ENCODE measurements at places on chromosomes 16 and 17.

- no peak for DNase-seq
These were observed 30.1 kb upstream of the MTSS2 start for GRCh38 chr16:70715860-70716357.

- DNase-seq: no peak
These were observed 152.4 kb downstream of the ABCC12 start for GRCh38 chr16:48003206-48003907.

DNA sequence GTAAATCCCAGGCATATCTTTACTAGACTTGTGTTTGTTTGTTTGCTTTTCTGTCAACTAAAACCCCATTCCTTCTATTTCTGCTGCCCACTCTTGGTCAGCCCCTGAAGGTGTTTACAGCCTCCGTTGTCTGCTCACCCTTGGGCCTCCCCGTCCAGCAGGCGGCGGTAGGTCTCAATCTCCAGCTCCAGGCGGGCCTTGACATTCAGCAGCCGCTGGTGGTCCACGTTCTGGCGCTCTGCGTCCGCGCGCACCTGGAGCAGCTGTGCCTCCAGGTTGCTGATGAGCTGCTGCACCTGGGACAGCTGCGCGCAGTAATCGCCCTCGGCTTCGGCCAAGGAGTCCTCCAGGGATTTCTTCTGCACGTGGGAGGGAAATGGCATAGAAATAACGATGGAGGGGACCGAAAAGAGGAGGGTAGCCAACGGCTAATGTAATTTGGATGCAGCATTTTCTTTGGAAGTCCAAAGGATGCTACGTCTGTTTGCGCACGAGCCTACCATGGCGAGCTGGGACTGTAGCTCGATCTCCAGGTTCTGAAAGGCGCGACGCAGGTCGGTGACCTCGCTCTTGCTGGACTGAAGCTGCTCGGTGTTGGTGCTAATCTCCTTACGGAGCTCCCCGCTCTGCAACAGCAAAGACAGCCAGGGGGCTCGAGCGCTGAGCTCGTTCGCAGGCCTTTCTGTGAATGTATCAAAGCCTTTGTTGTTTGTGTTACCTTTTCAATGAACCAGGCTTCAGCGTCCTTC lies 3.9 kb downstream of the KRT12 start:
- no peak for DNase-seq

DNA sequence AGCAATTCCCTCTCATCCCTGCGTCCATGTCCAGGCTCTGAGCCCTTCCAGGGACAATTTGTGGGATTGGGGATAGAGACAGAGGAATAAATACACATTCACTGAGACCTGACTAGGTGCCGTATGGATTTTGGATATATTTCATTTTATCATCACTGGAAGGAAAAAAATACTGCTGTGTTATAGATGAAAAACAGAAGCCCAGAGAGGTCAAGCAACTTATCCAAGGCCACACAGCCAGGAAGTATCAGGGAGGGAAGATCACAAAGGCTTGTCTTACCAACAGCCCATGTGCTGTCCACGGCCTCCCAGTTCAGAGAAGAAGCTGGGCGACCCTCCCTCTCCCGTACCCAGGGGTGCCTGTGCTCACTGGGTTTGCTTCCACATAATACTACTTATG lies 6.1 kb upstream of the HAP1 start:
- no peak for DNase-seq

GRCh38 chr17:58136669-58137279 lies 11.4 kb upstream of the OR4D1 start:
- no peak for DNase-seq

- no peak for DNase-seq
These were observed 7.8 kb downstream of the SOX8 start for GRCh38 chr16:989354-989814.

DNA sequence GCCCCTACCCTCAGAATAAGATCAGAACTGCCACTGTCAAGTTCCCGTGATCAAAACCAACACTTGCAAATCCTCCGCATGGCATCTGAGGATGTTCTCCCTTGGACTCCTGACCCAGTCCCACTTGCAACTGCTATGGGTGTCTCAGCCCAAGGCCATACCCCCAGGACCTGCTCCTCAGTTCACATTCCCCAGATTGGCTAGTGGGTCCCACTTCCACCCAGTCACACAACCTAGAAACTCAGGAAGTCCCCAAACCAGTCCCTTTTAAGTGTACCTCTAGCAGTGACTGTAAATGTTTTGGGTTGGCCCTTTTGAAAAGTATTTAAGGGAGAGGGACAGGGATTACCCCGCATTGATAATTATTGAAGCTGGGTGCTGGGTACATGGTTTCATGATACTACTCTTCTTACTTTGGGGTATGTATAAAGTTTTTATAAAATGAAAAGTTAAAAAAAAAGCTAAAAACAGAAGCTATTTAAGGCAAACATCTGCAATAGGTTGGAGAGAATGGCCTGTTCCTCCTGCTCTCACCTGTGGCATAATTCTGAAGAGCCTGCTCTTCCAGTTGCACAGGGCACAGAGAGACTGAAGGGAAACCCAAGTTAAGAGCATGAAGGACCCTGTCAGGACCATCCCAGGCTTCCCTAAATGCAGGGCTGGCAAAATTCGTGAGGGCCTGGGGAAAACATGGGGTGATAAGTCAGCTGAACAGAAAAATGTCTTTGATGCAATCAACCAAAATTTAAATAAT lies 42.5 kb downstream of the ERN1 start:
- no peak for DNase-seq

- DNase-seq: no peak
These were observed 364.1 kb downstream of the CPPED1 start for GRCh38 chr16:12439399-12440227.

Data from hippocampal formation (tissue), 2 donors.